Cardiac muscle cell (in vitro differentiated cells and primary cell): ENCODE measurements at places on chromosomes 11 and 22. TPM values are rescaled to one million over a fixed set of nuclear protein-coding genes. Genes with fewer than 3 reads are reported as not detected.

DNA sequence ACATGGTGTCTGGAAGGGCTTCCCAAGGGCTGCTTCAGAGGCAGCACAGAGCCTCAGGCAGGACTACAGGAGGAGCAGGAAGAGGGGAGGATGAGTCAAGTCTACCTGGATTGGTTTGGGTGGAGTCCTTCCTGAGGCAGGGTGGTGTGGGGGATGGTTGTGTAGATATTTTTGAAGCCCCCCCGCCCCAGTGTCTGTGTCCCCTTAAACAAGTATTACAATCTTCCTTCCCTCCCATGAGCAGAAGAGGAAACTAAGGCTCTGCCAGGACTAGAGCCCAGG, 34.7 kb upstream of the FCHSD2 start:
- no peak for DNase-seq

GRCh38 chr11:76760236-76760635, 22.9 kb upstream of the TSKU start:
- no peak for DNase-seq

GRCh38 chr11:3169255-3170043, 4.3 kb upstream of the OSBPL5 start:
- DNase-seq: peak; percentile 18

Gene TOM1
- total RNA-seq: 66.3 and 107 TPM in 2 replicates

Gene CLDN5
- 0.74 and 1.0 TPM in 2 replicates for total RNA-seq
